ENCODE measurements at places on chromosomes 13 and 19.

GRCh38 chr13:72960114-72960513, 98.7 kb upstream of the KLF5 start:
- DNase-seq, result no peak

DNA sequence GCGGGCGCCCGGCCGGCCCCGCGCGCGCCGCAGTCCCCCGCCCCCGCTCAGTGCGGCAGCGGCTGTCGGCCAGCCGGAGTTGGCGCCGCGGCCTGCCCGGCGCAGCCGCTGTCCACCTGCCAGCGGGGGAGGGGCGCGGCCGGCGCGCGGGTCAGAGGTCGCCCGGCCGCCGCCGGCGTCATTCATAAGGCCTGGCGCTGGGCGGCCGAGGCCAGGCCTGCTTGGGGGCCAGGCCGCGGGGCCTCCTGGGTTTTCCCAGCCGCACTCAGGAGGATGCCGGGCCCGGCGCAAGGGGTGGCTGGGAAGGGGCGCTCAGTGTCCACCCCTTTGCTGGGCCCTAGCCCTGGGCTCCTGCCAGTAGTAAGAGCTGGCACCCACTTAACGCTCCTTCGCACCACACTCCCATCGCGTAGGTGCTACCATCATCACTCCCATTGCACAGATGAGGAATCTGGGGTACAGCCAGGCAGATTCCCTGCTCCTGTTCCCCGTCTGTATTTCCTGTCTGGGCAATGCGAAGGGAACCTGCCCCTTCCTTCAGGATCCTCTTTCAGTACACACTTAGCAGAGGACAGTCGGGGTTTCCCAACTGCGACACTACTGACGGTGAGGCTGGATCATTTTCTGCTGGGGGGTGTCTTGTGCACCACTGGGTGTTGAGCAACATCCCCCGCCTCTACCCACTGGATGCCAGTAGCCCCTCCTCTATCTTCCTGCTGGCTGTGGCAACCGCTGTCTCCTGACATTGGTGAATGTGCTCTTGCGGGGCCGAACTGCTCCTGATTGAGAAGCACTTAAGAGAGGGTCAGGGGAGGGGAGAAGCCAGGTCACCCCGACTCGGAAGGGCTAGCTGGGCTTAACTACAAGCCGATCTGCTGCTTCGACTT, 846 bp upstream of the PRKACA start:
- DNase-seq, result no peak

- DNase-seq, result no peak
Observed at GRCh38 chr13:95540888-95541287, 11.6 kb upstream of the CLDN10 start.

DNA sequence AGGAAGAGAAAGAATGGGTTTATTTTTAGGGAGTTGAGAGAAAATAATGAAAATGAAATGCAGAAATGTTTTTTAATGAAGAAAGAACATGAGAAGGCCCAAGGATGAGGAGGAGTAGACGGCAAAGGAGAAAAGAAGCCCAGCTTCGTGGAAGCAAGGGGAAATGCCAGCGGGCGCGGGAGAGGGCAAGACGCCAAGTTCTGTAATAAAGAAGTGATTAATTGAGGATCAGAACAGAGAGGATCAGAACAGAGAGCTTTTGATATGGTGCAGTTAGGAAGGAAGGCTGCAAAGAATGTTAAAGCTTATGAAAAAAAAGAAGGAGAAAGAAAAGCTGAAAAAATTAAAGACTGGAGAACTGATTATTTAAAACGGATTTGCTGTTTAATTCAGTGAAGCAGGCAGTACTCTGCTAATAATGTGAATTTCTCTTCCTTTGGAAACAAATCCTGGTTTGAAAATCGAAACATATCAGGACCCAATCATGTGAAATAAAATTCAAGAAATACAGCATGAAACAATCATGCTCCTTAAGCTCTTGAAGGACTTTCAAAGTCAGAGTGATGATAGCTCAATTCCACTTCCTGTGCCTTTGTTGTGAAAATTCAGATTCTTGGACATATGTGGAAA, 99.3 kb upstream of the SOX1 start:
- DNase-seq, result no peak

- DNase-seq, result no peak
Observed at GRCh38 chr19:41776700-41777099, 19.7 kb upstream of the CEACAM3 start.

All from iPS DF 6.9 (cell line).